ENCODE measurements at places on chromosomes 7 and 10.

DNA sequence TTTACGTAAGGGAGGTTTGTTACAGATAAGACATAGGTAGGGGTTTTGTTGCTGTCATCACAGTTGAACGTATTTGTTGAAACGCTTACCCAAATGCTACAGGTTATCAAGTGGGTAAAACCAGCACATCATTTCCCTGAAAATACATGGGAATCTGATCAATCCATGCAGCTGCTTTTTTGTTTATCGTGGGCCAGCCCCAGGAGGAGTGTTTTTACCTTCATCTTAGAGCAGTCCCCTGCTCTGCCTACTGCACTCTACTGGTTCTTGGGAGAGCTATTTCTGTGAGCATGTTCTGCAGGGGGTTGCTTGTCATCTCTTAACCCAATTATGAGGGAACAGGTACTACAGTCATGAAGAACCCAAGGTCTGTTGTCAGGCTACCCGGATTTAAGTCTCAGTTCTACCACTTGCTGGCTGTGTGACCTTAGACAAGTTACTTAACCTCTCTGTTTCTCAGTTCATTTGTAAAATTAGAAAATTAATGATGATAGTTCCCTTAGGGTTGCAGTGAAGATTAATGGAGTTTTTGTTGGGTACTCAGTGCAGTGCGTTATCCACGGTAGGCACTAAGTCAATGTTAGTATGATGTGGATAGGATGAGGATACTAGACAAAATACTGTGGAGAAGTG lies 15.0 kb downstream of the MTURN start:
- DNase-seq, result no peak

GRCh38 chr7:5629941-5630340 lies 151.5 kb downstream of the RNF216 start:
- no peak for DNase-seq

GRCh38 chr7:148735141-148735540 lies 36.4 kb downstream of the CUL1 start:
- DNase-seq, result no peak

DNA sequence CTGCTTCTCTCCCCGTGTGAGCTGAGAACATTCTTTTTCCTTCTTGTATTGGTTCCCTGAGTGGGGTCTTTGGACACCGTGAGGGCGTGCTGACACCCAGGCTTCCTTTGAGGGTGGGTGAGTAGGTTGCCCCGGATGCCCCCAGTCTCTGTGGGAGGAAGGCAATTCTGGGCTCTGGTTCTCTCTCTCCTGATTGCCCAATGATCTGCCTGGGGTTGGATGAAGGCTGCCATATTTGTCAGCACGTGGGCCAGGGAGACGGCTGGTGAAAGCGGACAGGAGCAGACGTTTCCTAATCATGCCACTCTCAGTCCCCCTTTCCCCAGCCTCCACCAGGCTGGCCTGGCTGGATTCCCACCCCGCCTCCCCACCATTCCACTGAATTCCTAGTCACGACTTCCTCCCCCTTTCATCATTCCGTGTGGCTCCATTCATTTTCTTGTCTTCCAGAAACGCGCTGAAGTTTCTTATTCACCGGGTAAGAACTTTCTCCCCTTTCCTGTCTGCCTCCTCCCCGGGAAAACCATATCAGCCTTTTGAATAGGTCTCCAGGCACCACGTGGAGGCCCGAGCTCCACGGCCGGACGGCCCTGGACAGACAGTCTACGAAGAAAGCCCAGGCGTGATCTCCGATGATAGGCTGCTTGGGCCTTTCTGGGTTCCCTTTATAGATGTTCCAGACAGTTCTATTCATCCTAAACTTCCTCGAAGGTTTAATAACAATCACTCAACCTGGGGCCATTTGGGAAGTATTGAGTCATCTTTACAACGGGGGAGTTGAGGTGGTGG lies 98.7 kb upstream of the NPTX2 start:
- no peak for DNase-seq

- no peak for DNase-seq
These were observed at the start of gene IFIT1B for GRCh38 chr10:89377705-89378637. Gene IFIT1B (plus strand): TSS chr10:89378056. CDS start chr10:89378136, 80 bp downstream.

DNA sequence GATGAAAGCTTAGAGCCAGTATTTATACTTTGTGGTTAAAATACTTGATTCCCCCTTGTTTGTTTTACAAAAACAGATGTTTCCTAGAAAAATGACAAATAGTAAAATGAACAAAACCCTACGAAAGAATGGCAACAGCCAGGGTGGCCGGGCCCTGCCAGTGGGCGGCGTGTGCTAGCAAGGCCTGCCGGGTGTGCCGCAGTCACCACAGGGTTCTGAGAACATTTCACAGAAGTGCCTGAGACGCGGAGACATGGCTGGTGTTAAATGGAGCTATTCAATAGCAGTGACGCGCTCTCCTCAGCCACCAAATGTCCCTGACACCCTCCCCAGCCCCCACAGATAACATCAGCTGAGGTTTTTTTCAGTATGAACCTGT lies 14.5 kb downstream of the GPR146 start:
- peak; percentile 37 for DNase-seq

DNA sequence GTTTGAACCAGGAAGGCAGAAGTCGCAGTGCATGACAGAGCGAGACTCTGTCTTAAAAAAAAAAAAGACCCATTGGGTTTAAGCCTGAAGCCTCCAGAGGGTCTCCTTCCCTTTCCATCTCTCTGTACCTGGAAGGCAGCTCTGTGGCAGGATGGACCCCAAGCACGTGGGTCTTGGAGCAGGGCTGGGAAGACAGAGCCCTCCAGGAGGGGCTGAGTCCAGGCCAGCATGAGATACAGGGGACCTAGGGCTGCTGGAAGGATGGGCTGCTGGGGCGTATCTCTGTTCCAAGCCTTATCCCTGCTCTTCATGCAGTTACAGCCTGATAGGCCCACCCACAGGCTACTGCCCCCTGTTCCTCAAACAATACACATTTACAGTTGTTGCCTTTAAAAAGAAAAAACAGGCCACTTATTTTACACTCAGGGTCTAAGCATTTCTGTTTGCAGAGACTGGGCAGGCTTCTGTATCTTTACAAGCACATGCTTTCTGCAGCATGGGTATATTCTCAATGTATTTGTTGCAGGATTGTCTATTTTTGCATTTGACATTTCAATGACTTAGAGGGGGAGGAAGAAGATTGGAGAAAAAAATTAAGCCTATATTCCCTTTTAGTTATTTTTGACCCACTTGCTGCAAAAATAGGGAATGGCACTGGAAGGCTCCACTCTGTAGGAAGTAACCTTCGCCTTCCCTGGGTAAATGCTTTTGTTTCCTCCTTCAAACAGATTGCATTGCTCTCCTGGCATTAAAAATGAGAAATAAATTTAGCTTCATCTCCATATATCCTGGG lies 60.1 kb downstream of the FAM171A1 start:
- DNase-seq, result no peak

GRCh38 chr7:29102558-29103151 lies 43.7 kb downstream of the CPVL start:
- DNase-seq, result no peak

- no peak for DNase-seq
These were observed 173.5 kb downstream of the ELMO1 start for GRCh38 chr7:37275078-37275710.

- DNase-seq, result no peak
These were observed 41.6 kb upstream of the FAM20C start for GRCh38 chr7:150811-151221.

DNA sequence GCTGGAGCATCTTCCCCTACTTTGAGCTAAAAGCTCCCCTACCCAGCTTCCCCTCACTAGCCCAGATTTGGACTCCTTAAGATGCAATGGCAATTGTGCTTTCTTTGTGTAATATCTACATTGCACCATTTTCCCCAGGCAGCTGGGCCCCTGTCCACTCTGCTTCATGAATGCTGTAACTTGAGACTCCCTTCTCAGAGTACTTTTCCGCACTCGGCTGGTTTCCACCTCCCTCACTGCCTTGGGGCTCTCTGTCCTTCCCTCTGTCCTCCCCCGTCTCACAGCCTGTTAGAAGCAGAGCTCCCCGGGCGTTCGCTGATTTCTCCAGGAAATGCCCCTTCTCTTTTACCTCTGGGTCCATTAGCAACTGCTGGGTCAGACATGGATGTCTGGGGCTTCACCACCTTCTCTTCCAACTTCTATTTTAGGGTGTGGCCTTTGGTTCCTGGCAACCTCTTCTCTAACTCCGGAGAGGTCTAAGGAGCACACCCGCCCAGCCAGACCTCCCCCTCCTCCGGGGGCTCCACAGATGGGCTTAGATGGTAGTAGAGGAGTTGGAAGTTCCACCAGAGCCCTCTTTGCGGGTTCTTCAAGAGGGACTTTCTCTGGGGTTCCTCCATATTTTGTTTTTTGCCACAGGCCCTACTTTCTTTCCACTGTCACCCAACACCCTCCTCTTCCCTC lies 2.9 kb upstream of the TMEM72 start:
- no peak for DNase-seq

- DNase-seq, result no peak
These were observed 77.6 kb downstream of the DENND2A start for GRCh38 chr7:140562926-140563481.

GRCh38 chr7:16773884-16774283 lies 20.3 kb downstream of the TSPAN13 start:
- DNase-seq, result no peak

DNA sequence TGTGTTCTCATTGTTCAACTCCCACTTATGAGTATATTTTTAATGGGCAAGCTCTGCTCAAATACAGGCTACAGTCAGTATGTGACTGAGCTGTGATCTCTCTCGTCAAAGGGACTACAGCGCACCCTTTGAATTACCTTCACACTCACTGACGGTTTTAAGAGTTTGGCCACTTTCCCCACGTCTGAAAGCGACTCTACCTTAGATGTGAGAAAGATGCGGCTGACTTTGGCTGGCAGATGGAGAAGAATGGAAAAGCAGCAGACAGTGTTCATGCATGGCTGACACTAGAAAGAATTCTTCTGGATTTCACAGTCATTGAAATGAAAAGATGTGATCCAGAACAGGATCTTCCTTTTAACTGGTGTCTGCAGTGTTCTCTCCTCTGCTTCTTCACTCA lies 2.0 kb upstream of the ATRNL1 start:
- DNase-seq, result no peak

DNA sequence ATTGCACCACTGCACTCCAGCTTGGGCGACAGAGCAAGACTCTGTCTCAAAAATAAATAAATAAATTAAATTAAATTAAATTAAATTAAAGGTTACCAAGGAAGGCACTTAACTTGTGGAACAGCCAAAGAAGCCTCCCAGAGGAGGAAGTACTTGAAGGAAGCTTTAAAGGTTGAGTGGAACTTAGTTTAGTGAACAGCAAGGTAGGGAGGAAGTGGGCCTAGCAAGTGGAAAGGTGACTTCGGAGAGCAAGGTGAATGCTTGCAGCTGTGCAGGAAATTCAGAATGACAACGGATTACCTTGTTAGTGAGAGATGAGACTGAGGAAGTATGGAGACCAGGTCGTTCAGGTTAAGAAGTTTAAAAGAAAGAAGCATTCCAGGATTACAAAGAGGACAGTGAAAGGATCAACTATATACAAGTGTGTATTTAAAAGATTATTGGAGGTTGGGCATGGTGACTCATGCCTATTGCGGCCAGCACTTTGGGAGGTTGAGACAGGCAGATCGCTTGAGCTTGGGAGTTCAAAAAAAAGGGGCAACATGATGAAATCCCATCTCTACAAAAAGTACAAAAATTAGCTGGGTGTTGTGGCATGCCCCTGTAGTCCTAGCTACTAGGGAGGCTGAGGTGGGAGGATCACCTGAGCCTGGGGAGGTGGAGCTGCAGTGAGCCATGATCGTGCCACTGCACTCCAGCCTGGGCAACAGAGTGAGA lies 12.8 kb upstream of the RPEL1 start:
- DNase-seq, result no peak

DNA sequence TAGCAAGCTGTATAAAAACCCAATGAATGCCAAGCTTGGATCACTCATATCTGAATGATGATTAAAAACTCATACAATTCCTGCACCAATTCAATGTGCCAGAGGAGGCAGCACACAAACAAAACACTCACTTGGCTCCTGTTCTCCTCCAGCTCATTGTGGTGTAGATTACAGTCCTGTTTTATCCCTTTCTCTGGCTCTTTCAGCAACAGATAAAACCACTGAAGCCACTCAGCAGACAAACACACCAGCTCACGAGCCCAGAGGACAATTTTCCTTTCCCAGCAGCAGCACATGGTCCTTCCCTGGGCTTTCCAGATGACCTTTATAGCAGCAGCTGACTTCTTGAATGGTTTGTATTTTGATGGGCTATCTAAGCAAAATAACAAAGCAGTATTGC lies 107.3 kb upstream of the STARD3NL start:
- no peak for DNase-seq

DNA sequence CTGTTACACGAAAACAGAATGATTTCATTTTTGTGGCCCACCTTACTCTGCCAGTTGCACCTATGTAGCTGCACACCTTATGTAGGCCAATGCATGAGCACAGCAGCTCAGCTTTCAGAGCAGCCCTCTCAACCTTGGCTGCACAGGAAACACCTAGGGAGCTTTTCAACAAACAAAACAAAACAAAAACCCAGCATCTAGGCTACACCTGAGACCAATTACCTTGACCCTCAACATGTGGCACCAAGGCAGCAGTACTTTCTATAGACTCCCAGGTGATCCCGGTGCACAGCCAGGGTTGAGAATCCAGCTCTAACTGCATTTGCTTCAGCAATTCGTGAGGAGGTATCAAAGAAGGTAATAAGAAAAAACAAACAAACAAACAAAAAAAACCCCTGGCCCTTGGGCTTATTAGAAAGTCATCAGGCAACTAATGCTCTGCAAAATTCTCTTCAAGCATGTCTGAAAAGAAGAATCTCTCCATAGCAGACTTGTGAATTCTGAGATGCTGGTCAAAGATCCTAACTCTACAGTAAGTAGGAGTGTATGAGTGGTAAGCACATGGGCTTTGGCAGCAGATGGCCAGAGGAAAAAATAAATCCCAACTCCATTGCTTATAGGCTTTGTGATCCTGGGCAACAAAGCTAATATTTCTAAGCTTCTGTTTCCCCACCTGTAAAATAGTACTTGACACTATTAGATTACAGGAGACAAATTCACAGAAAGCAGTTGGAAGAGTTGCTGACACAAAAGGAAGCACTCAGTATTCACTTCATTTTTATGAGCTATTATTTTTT lies 113.4 kb upstream of the NOBOX start:
- DNase-seq, result no peak

GRCh38 chr7:39433550-39433949 lies 132.7 kb upstream of the YAE1 start:
- DNase-seq, result no peak
